ENCODE measurements at places on chromosomes 13 and 19. TPM values are rescaled to one million over a fixed set of nuclear protein-coding genes. Genes with fewer than 3 reads are reported as not detected.

CYP2A6 gene
- total RNA-seq: not detected

GRCh38 chr13:45331123-45331619 is 9.8 kb downstream of the TPT1 start:
- DNase-seq: no peak
- peaks cover 63% of the 10 kb centered on the region for H3K4me1 ChIP-seq
- no peak overlapping the region for H3K27ac ChIP-seq
- peaks cover 32% of the 10 kb centered on the region for H3K36me3 ChIP-seq
- H3K27me3 ChIP-seq: no peaks in the 10 kb centered on the region

GFY gene
- total RNA-seq: not detected

GRCh38 chr13:94706843-94707399 is 5.4 kb downstream of the SOX21 start:
- H3K36me3 ChIP-seq: no peaks in the 10 kb centered on the region
- H3K27me3 ChIP-seq: peaks cover 74% of the 10 kb centered on the region
- H3K4me3 ChIP-seq: peak overlapping the region; percentile 4
- no peak for DNase-seq
- no peak overlapping the region for H3K27ac ChIP-seq

ATP4A gene
- total RNA-seq: not detected

GRCh38 chr19:31174948-31175347 is 174.3 kb downstream of the TSHZ3 start:
- H3K36me3 ChIP-seq: no peaks in the 10 kb centered on the region
- DNase-seq: peak; percentile 89
- H3K27me3 ChIP-seq: no peaks in the 10 kb centered on the region
- H3K4me3 ChIP-seq: no peak overlapping the region
- no peak overlapping the region for H3K27ac ChIP-seq

- H3K27me3 ChIP-seq: no peaks in the 10 kb centered on the region
- H3K4me3 ChIP-seq: no peak overlapping the region
- H3K36me3 ChIP-seq: no peaks in the 10 kb centered on the region
Measured at GRCh38 chr19:54532528-54532927, 29.9 kb downstream of the LAIR2 start.

DNA sequence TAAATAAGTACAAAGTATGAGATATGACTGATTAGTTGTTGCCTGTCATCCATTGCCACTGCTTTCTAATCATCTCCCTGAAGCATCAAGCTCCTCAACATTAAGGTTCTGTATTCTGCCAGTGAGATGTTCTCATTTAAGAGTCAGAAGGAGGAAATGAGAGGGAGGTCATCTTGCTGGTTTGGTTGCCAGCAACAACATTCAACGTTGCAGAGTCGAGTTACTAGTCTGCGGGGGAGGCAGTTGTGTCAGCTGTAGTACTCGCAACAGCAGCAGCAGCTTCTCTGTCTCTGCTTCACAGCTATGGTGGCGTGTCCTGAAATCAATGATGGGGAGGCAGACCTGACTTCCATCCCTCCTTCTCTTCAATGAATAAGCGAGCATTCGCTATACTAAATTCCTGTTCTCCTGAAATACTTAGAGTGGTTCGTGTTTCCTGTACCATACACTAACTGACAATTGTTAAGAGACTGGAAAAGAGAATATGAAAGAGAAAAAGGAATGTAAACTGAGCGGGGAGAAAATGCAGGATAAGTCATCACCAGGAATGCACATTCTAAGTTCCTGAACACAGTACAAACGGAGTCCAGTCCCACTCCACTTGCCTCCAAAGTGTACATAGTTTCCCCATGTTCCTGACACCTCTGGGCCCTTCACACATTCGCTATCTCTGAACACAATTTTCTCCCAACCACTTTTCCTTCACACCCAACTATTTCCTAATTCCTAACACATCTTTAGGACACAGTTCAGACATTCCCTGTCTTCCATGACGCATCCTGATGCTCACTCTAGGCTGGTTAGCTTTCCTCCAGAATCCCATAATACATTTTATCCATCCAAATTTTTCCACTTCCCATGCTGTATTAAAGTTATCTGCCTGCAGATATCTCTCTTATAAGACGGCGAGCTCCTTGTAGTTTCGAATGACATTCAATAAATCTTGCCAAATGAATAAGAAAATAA is 263.0 kb downstream of the KLF12 start:
- H3K36me3 ChIP-seq: no peaks in the 10 kb centered on the region
- DNase-seq: no peak
- peaks cover 34% of the 10 kb centered on the region for H3K4me1 ChIP-seq
- H3K27me3 ChIP-seq: no peaks in the 10 kb centered on the region
- peak overlapping the region; percentile 52 for H3K27ac ChIP-seq

DNA sequence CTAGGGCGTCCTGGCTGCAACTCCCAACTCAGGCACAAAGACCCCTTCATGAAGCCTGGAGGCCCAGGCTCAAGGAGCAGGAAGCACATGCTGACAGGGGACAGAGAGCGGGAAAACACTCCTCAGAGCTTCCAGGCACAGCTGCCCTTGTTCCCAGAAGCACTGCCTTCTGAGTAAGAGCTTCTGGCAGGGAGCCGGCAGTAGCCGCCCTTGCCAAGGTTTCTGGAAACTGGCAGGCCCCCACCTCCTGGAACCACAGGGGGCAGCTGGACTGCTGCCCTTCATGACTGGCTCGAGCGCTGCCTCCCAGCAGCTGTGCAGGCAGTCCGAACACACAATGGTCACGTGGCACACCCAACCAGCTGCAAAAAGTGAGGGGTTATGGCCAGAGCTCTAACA is 33.6 kb upstream of the EPHX3 start:
- H3K4me1 ChIP-seq: peaks cover 71% of the 10 kb centered on the region
- DNase-seq: peak; percentile 96
- no peak overlapping the region for H3K4me3 ChIP-seq
- H3K36me3 ChIP-seq: peaks cover 78% of the 10 kb centered on the region
- H3K27me3 ChIP-seq: no peaks in the 10 kb centered on the region
- H3K27ac ChIP-seq: peak overlapping the region; percentile 77

SPART gene
- total RNA-seq: 95.1 TPM

Measured in esophagus muscularis mucosa (tissue), 4 donors.